CD4-positive, alpha-beta memory T cell (primary cell): ENCODE measurements at places on chromosomes 1 and 21.

- no peaks in the 10 kb centered on the region for H3K27me3 ChIP-seq
- DNase-seq, result no peak
- H3K36me3 ChIP-seq, result no peaks in the 10 kb centered on the region
- H3K4me1 ChIP-seq, result no peaks in the 10 kb centered on the region
- no peak overlapping the region for H3K27ac ChIP-seq
These were observed 5.0 kb upstream of the FMN2 start for GRCh38 chr1:240086726-240087125.

GRCh38 chr1:9877962-9878361 is 32.1 kb downstream of the CTNNBIP1 start:
- peaks cover 11% of the 10 kb centered on the region for H3K4me1 ChIP-seq
- no peak overlapping the region for H3K27ac ChIP-seq
- no peaks in the 10 kb centered on the region for H3K36me3 ChIP-seq
- H3K4me3 ChIP-seq, result no peak overlapping the region

GRCh38 chr1:61389194-61389925 is 307.0 kb downstream of the NFIA start:
- H3K36me3 ChIP-seq, result no peaks in the 10 kb centered on the region
- no peaks in the 10 kb centered on the region for H3K27me3 ChIP-seq
- no peak overlapping the region for H3K4me3 ChIP-seq
- H3K27ac ChIP-seq, result no peak overlapping the region

- H3K36me3 ChIP-seq, result no peaks in the 10 kb centered on the region
- H3K27ac ChIP-seq, result no peak overlapping the region
- no peaks in the 10 kb centered on the region for H3K4me1 ChIP-seq
- no peak for DNase-seq
These were observed 32.0 kb upstream of the TLR5 start for GRCh38 chr1:223175032-223175431.

GRCh38 chr1:40014253-40014706 is 26.2 kb upstream of the CAP1 start:
- H3K36me3 ChIP-seq, result no peaks in the 10 kb centered on the region
- H3K27ac ChIP-seq, result peak overlapping the region; percentile 12
- no peak overlapping the region for H3K4me3 ChIP-seq
- peaks cover 23% of the 10 kb centered on the region for H3K4me1 ChIP-seq
- H3K27me3 ChIP-seq, result no peaks in the 10 kb centered on the region
- peak; percentile 61 for DNase-seq

DNA sequence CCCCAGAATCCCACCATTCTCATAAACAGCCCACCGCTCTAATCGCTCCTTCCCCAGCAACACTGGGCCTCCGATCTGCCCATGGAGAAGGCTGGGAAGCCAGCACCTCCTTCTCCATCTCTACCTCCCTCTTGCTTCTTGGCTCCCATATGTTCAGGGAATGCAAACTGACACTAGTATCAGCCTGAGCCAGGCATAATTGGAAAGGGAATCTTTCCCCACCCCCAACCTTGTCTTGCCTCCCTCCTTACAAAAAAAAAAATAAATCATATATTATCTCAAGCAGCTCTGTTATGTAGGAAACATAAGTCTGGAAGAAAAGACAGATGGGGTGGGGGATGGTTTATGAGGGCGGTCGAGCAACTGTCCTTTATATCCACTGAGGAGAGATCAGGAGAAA is 127.2 kb downstream of the NAV1 start:
- no peak overlapping the region for H3K27ac ChIP-seq
- no peaks in the 10 kb centered on the region for H3K36me3 ChIP-seq
- no peak overlapping the region for H3K4me3 ChIP-seq
- no peaks in the 10 kb centered on the region for H3K4me1 ChIP-seq
- H3K27me3 ChIP-seq, result no peaks in the 10 kb centered on the region

DNA sequence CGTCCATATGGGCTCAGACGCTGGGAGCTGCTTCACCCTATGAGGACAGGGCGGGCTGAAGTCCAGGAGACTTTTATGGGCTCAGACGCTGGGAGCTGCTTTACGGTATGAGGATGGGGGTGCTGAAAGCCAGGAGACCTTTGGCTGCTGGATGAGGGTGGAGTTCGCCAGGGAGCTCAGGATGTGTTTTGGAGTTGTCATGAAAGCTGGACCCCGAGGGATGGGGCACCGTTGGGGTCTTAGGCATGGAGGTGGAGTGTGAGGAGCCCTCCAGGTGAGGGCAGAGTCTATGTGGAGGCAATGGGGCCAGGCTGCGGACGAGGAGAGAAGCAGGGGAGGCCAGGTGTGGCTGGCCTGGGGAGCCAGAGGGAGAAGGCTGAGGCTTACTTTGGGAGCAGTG is 27.5 kb downstream of the TRPM2 start:
- no peaks in the 10 kb centered on the region for H3K36me3 ChIP-seq
- peaks cover 2% of the 10 kb centered on the region for H3K4me1 ChIP-seq
- H3K27me3 ChIP-seq, result no peaks in the 10 kb centered on the region
- no peak for DNase-seq
- no peak overlapping the region for H3K27ac ChIP-seq

DNA sequence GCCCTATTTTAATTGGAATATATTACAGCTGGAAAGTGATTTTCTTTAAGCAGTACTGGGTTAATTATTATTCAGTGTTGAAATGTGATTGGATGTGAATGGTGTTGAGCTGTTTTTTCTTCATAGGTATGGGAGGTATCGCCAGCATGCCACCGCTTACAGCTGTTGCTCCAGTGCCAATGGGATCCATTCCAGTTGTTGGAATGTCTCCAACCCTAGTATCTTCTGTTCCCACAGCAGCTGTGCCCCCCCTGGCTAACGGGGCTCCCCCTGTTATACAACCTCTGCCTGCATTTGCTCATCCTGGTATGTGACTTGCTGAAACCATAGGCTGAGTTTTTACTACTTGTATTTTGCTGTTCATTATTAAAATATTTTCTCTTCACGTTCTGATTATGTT is 107.7 kb downstream of the ITSN1 start:
- DNase-seq, result no peak
- no peaks in the 10 kb centered on the region for H3K27me3 ChIP-seq
- no peaks in the 10 kb centered on the region for H3K4me1 ChIP-seq
- H3K4me3 ChIP-seq, result no peak overlapping the region

GRCh38 chr1:119467219-119467618 is 39.8 kb upstream of the HSD3B1 start:
- no peak overlapping the region for H3K27ac ChIP-seq
- no peak overlapping the region for H3K4me3 ChIP-seq
- H3K27me3 ChIP-seq, result no peaks in the 10 kb centered on the region
- no peaks in the 10 kb centered on the region for H3K36me3 ChIP-seq
- DNase-seq, result no peak
